Stimulated activated CD4-positive, alpha-beta T cell treated with anti-CD3 and anti-CD28 coated beads, Interleukin-2, amount 100 ng/mL, for 48 hours (primary cell): ENCODE measurements at places on chromosomes 3 and 15.

GRCh38 chr15:88267720-88268119 is 11.2 kb upstream of the NTRK3 start:
- DNase-seq, result no peak

- DNase-seq, result no peak
Measured at GRCh38 chr3:141059816-141060215, 8.7 kb downstream of the SPSB4 start.

- DNase-seq, result no peak
Measured at GRCh38 chr3:141346839-141347238, 21.5 kb upstream of the ZBTB38 start.

GRCh38 chr3:110027446-110028080 is 690.2 kb upstream of the DPPA4 start:
- no peak for DNase-seq

DNA sequence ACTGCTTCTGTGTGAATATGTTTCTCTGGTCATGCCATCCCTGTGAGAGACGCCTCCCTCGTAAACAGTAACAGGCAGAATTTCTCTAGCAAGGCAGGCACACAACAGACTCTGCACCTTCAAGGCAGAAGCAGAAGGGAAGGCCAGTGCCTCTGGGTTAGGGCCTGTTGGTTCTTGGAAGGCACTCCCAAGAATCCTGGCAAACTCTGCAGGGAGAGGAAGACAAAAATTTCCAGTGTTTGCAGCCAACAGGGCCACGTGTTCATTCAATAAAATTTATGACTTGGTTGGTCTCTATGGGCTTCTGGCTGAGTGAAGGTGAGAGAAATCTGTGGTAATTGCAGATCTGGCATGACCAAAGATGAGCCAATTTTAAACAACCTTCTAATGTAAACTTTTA is 39.3 kb downstream of the NFKBIZ start:
- no peak for DNase-seq

DNA sequence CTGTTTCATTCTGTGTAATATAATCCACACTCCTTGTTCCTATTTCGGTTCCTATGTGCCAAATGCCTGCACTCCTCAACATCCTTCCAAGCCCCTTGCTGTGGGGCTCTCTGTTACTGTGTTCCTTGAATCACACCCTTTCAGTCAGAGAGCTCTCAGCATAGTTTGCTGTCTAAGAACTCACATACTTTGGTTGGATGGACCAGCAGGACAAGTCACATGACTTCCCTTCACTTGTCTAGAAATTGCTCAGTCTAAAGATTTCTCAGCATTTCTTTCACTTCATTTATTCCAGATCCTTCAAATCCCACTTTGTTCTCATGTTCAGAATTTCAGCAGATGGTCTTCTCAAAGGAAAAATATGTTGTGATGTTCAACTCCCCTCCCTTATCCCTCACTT is 203.5 kb upstream of the PFN2 start:
- no peak for DNase-seq

- no peak for DNase-seq
Measured at GRCh38 chr3:14397531-14397930, 4.9 kb upstream of the SLC6A6 start.

DNA sequence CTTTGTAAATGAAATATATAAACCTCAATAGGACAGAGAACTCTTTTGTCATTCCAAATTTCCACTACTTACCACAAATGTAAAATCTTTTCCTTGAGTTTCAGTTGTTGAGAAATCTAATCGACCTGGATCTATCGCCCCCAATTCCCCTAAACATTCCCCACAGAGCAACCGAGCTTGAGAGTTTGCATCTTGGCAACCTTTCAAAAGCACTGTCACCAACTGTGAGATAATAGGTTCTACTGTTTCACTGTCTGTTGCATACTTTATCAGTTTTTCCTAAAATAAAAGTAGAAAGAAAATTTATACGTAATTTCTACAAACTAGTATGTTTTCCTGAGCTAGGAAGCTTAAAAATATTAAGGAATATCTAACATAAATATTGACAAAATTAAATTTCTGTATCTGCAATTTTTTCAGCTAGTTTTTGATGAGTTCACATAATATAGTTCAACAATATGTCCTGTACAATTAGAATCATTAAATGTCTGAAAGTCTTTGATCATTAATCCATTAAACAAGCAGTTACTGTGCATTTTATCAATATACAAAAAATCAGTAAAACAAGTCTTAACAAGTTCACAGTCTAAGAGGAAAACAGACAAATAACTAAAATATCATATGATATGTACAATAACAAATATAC is 54.5 kb downstream of the ATR start:
- DNase-seq, result no peak

- DNase-seq, result no peak
Measured at GRCh38 chr15:91040856-91041255, 18.5 kb upstream of the VPS33B start.

GRCh38 chr15:77753281-77753873 is 120.7 kb upstream of the LINGO1 start:
- DNase-seq, result no peak

- no peak for DNase-seq
Measured at GRCh38 chr15:67892559-67893377, 52.9 kb upstream of the RNU6-1 start.

- DNase-seq, result no peak
Measured at GRCh38 chr3:36842275-36842674, 77.9 kb upstream of the DCLK3 start.

GRCh38 chr3:193805448-193805847 is 212.4 kb downstream of the OPA1 start:
- DNase-seq, result no peak

DNA sequence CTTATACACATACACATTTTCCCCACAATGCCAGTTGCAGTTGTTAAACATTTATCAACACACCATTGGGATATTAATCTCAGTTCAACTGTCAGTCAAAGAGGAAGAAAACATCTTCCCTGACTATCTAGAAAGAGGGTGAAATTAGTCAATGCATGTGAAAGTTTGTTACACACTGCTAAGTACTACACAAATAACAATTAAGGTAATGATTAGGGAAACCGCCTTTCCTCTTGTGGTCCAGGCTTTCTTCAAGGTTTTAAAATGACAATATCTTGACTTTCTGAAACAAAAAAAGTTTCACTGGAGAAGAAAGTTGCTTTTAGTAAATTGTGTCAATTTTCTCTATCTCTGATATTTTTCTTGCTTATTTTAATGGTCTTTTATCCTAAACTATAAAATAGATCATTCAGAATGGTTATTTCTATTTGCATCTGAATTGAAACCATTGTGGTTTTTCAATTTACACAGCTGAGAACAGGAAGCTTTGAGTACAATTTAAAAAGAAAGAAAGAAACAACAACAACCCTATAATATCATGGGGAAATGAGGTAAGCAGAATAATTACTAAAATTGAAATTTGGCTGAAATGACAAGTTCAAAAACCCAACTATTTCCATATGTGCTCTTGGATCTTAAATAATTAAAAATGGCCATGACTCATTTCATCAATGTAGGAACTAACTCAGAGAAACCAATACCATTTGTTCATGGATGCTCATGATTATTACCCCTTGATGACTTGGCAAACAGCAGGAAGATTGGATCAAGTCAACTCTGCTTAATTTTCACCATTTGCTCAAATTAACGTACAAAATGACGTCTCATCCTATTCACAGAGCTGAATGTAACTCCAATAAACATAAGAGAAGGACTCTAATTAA is 31.7 kb downstream of the GPR149 start:
- DNase-seq, result no peak

DNA sequence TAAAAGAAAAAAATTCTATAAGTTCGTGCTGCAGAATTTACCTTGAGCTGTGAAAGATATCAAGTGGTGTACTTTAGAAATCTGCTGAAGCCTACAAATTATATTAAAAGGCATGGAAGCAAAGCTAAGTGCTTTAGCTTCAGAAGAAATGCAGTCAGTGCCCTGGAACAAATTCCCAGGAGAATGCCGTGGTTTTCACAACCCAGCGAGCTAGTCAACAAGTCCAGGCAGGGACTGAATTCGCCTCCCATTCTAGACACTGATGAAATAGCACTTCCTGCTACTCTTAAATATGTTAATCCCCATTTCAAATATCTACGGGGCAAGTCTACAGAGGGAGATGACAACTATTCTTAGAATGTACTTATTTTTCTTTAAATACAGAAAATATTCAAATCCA is 326.4 kb upstream of the IGF1R start:
- DNase-seq, result no peak

DNA sequence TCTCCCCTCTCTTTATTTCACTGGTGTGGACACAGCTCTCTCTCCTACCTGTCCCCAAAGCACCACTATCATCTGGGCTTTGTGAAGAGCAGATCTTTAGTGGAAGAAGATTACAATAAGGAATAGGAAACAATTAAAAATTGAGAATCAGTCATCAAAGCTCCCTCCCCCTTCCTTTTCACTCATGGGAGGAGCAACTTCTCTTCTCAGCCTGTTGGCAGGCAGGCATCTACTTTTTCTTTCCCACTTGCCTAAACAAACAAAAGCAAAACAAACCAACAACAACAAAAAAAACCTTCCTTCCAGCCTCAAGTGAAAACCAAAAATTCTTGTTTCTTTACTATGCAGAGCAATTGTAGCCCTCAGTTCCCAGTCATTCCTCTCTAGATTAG is 125.5 kb upstream of the BHLHE40 start:
- DNase-seq, result no peak

- DNase-seq, result no peak
Measured at GRCh38 chr15:60003243-60004008, 685 bp upstream of the FOXB1 start.

GRCh38 chr15:40584191-40584590 is 9.9 kb upstream of the KNL1 start:
- no peak for DNase-seq

- no peak for DNase-seq
Measured at GRCh38 chr3:106120356-106120755, 251.5 kb upstream of the CBLB start.

DNA sequence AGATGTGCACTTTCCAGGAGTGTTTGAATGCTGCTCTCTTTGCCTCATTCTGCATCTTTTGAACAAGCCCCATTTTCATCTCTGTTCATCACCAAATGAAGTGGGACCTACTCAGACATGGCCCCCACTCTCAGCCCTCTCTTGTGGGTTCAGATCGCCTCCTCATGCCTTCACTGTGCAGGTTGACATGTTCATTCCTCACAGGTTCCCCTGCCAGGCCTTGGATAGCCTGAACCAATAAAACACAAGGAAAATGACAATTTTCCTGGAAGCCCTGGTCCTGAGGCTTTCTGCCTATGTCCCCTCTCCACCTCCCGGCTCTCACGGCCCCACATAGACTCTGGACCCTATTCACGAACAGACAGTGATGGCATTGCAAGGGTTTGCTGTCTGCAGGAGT is 17.7 kb downstream of the KLF15 start:
- no peak for DNase-seq

GRCh38 chr15:73578026-73578425 is 55.2 kb downstream of the NPTN start:
- DNase-seq, result no peak

DNA sequence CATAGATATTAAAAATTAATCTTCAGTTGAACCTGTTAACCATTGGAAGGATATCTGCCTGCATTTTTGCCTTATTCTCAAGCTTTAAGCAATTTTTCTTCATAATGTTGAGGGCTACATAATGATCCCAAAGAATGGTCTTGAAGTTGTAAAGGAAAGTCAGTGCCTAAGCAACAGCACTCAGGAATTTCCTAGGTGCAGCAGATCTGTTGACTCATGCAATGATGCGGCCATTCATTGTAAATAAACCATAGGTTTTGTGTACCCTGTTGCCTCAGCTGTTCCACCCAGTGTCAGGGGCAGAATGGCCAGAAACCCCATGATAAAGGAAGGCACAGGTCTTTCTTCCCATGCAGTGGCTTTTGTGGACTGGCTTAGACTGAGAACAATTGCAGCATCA is 78.4 kb upstream of the TRIM42 start:
- no peak for DNase-seq

DNA sequence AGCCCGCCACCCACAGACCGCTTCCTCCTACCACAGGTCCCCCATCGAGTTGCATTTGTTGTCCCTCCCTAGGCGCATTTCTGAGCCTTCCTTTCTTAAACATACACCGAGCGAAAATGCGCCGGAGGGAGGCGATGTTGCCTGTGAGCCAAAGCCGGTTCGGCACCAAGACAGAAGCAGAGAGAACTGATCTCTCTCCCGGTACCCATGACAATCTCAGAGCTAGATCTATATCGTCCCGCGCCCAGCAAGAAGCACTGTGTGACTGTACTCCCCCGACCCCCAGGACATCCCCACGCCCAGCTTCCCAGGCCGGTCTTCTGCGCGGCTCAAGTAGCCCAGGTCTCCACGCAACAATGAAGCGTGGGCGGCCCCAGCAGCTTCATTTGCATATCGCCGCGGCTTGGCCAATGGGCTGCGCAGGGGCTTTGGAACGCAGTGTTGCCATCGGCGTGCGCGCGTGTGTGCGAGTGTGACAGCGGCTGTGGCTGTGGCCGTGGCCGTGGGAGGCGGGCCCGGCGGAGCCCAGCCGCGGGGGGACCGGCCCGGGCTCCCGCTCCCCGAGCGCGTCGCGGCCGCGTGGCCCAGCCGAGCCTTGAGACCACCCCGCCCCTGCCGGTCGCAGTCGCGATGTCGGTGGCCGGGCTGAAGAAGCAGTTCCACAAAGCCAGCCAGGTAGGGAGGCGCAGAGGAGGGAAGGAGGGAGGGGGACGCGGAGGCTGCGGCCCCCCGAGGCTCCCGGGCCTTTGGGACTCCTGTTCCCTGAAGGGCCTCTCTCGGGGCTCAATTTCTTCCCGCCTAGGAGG is at the start of gene SH3GL3:
Gene SH3GL3 (plus strand): TSS at position 438 of the 806 bp plus-strand sequence. CDS start 193 bp downstream, at position 631.
- peak; percentile 37 for DNase-seq

GRCh38 chr3:88595026-88595425 is 445.3 kb downstream of the C3orf38 start:
- DNase-seq, result no peak

DNA sequence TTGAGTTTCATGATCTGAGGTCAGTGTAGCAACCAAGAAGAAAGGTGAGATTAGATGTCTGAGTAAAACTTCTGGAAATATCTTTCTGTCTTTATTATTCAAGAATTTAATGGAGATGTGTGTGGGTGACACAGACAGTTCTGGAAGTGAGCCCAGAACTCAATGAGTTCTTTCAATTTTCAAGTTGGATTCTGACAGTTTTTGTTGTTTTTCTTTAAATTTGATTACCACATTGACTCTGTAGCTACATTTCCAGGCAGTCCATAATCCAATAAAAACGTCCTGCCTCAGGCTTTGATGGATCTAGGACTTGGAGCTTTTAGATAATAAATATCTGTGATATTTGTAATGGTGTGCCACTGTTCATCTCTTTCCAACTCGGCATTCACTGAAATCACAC is 3.9 kb upstream of the PARP14 start:
- no peak for DNase-seq

DNA sequence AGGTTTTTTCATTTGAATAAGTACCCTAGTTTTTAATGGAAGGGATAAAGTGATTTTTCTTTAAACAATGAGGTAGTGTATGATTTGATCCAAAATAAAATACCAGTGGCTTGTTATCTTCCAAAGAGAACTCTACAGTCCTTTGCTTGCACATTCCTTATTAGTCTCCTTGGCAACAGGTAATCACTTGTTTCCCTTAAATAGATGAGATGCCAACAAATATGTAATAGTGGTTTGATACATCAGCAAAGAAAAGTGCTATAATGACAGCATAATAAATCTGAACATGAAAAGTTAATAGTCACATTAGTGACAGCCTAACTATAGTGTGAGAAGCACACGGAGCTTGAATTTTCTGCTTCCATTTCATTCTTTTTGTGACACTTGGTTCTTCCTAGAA is 360.2 kb downstream of the ZNF385D start:
- no peak for DNase-seq

GRCh38 chr15:85615930-85616329 is 178.8 kb downstream of the KLHL25 start:
- no peak for DNase-seq

- no peak for DNase-seq
Measured at GRCh38 chr3:127495821-127496655, 94.5 kb downstream of the TPRA1 start.

- no peak for DNase-seq
Measured at GRCh38 chr3:81005992-81006391, 755.5 kb downstream of the GBE1 start.
